Activated CD4-positive, alpha-beta T cell treated with anti-CD3 and anti-CD28 coated beads, Interleukin-2, amount 10 ng/mL, durations not matched to agents 7 days and 5 days (primary cell): ENCODE measurements at places on chromosomes 6 and 20.

- DNase-seq, result no peak
Observed at GRCh38 chr6:139327038-139327437, 35.2 kb upstream of the TXLNB start.

- DNase-seq, result no peak
Observed at GRCh38 chr6:158389193-158389919, 77.1 kb downstream of the TULP4 start.

- no peak for DNase-seq
Observed at GRCh38 chr6:158762787-158763433, 56.3 kb downstream of the EZR start.

DNA sequence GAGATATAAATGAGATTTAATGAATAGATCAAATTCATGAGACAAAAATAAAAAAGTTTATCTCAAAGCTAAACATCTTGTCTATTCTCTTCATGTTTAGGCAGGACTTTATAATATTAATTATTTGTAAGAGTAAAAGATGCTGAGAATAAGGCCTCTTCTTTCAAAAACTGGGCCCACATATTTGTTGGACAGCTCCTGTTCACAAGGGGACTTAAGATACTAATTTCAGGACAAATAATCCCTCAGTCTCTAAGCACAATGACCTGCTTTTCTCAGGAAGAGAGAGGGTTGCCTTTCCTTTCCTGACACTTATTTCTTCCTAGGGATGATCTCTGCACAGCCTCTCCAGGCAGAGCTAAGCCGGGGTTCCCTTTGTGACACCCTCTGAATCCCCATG is 43.3 kb downstream of the NOX3 start:
- no peak for DNase-seq

- no peak for DNase-seq
Observed at GRCh38 chr20:21230686-21231085, 72.4 kb upstream of the XRN2 start.

- DNase-seq, result no peak
Observed at GRCh38 chr6:156857573-156857972, 80.4 kb downstream of the ARID1B start.

DNA sequence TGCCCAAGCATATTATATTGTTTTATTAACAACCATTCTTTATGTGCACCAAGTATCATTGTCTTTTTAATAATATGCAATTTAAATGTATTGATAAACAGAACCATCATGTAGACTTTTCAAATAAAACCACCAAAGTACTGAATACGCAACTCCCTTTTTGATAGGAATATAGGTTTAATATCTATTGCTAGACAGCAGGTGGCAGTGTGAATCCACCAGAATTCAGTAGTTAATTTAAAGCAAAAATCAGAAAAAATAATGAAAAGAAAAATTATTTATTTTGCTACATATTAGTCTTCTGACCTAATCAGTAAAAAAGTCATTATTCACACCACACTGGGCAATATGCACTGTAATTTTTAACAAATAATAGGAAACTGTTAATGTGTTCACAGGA is 143.7 kb downstream of the KLHL32 start:
- peak; percentile 42 for DNase-seq

DNA sequence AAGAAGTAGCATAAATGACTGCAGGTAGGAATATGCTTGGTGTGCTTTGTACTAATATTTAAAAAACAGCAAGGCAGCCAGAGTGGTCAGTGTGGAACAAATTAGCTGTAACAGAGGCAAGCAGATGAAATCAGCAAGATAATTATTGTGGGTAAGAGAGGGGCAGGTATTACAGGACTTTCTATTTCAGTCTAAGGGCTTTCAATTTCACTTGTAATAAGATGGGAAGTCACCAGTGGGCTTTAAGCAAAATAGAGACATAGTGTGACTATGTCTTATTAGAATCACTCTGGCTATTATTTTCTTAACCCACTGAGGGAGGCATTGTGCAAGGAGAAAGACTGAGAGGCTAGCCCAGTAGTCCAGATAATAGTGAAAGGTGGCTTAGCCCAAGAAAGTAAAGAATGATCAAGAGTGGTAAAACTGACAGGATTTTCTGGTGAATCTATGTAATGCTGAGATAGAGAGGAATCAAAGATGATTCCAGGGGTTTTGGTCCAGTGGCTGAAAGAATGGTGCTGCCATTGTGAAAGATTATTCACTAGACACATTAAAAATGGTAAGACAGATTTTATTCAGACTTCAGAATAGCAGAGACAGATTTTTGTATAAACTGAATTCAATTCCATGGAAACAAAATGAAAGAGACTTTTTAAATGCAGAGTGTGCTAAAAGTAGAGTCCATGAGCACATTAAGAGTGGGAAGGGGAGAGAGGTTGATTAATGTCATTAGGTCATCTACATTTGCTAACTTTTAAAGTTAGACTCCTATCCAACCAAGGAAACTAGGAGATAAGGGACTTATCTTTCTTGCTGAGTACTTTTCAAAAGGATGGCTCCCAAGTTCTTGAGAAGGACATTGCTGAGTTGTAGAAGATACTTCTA is 1136.0 kb downstream of the HACE1 start:
- DNase-seq, result no peak

DNA sequence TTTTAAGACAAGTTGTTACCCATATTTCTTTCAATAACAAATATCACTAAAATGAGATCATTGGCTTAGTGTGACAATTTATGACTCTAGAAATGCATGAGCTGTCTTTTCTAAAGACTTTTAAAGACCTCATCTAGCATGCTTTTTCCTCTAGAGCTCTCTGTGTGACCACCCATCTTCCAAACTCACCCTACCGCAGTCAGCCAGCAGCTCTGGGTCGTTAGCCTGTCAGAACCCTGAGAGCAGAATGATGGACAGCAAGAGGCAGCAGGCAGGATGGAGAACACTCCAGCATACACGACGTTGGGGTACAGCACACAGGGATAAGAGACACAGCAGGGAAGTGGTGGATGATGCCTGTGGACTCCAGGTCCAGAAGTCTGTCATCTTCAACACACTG is 45.1 kb upstream of the TBX18 start:
- DNase-seq, result no peak

GRCh38 chr6:138321934-138322333 is 55.8 kb upstream of the SMIM28 start:
- DNase-seq, result no peak

- DNase-seq, result no peak
Observed at GRCh38 chr6:121688974-121689373, 253.5 kb downstream of the GJA1 start.

DNA sequence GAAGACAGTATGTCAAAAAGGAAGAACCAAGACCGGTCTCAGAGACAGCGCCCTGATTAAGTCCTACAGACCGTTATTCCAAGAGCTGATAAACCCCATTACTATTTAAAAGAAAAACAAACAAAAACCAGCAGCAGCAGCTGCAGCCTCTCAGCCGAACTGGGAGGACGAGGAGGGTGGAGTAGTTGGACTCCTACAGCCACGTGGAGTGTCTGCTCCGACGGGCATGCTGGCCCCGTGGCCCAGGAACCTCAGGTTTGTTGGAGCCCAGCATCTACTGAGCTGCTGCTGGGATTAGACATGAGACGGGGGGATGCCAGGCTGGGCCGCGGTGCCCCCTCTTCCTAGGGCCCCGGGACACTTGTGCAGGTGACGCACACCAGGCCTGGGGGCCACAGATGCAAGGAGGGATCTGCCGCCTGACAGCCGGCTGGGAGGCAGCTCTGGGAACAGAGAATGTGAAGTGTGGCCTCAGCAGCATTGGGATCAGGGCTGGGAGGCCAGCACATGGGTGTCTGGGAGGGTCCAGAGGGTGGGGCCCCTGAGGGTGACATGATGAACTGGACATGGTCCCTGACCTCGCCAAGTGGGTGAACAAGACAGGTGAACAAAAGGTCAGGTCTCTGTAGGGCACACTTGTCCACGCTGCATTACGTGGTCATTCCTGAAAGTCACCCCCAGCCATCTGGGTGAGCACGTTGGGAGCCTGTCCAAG is 2.9 kb upstream of the ZBTB46 start:
- DNase-seq, result no peak

GRCh38 chr6:63821442-63821841 is 185.8 kb downstream of the PHF3 start:
- DNase-seq, result no peak

GRCh38 chr20:58361481-58362205 is 27.4 kb upstream of the VAPB start:
- DNase-seq, result no peak

DNA sequence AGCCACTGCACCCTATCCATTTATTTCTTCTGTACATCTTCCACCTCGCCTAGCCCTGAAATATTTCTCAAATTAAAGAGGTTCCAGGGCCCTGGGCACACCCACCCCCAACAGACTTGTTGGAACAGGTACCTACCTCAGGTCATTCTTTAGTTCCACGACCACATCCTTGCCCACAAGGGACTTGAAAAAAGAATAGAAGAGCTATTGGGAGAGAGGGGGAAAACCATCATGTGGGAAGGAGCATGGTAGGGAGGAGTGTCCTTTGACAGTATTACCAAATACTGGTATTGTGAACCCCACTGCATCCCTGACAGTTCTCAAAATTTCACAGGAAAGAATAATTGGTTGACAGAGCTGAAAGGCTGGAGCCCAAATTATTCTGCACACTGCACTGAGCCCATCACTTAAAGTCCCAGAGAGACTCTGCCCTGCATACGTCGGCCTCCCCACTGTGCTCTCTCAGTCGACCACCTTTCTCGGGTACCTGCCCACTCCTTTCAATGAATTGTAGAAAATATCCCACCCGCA is 762 bp downstream of the LSM2 start:
- no peak for DNase-seq

GRCh38 chr6:36244641-36245280 is 25.1 kb upstream of the PNPLA1 start:
- DNase-seq, result no peak
